Cerebellum (tissue), 4 donors: ENCODE measurements at places on chromosomes 16 and 17.

DNA sequence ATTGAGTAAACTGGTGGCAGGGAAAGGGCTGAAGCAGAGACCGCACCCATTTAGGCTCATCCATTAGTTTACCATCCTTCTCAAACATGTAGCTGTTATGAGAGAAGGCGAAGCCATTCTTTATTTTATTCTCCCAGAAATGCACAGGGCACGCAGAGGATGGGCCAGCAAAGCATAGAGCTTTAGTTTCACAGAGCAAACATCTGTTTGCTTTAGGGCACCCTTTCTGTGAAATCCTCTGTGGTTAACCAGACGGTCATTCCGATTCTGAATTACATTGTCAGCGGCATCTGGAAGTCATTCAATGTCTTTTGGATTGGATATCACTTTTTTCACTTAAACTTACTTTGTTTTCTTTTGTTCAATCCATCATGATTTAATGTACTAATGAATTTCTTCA is 96.0 kb downstream of the TOX3 start:
- DNase-seq, result no peak

DNA sequence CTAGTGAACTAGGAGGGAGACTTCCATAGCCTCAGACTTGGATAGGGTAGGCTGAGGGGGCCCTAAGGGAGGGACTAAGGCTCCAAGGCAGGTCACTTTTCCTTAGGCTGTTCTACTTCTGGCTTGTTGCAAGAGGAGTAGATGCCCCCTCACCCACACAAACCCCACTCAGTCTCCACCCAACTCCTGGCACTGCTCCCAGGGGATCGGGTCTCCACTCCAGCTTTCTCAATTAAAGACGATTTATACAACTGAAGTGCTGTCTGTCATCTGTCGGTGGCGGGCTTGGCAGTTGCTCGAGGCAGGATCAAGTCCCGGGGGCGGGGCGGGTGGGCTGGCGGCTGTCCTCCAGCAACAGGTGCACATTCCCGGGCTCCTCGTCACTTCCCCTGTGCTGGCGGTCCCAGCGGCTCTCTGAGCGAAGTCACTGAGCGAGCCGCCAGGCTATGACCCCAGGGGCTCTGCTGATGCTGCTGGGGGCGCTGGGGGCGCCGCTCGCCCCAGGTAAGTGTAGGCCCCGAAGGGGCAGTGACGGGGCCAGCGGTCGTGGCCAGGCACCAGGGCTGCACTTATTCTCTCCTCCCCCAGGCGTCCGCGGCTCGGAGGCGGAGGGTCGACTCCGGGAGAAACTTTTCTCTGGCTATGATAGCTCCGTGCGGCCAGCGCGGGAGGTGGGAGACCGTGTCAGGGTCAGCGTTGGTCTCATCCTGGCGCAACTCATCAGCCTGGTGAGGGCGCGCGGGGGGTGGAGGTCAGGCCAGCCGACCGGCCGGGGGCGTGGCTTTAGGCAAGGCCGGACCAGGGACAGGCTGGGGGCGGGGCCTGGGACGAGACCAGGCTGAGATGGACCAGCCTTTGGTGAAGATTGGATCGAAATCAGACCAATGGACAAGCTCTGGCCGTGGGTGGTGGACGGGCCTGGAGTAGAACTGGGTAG is at the start of gene CHRNB1:
TSS of gene CHRNB1 (plus strand) at position 380 of the 937 bp plus-strand sequence. CDS start at position 447, 67 bp downstream.
- peak; percentile 32 for DNase-seq

DNA sequence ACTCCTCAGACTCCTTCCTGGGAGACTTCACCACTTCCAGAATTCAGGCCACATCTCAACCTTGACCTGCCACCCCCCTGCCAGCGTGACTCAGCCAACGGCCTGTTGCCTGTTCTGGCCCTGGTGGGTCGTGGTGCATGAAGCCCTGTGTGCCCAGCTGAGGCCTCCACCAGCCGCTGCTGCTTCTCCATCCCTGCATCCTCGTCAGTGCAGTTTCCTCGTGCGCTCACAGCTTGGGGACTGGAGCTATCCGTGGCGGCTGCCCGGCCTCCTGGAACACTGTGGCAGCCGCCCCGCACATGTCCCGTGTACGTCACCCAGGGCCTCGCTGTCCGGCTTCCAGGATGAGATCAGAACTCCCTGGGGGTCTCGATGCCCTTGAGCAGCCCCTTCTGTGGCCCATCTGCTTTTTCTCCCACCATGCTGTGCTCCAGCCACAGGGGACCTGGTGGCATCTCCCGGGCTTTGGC is 8.0 kb upstream of the TEDC2 start:
- no peak for DNase-seq

GRCh38 chr17:17063546-17064122 is 21.4 kb downstream of the MPRIP start:
- no peak for DNase-seq

- no peak for DNase-seq
Measured at GRCh38 chr16:140175-140857, 1.8 kb upstream of the NPRL3 start.
